ENCODE measurements at places on chromosomes 6 and 20. TPM values are rescaled to one million over a fixed set of nuclear protein-coding genes. Genes with fewer than 3 reads are reported as not detected.
A peak's percentile ranks its signal among the peaks of the same experiment; 100 is the strongest.

DNA sequence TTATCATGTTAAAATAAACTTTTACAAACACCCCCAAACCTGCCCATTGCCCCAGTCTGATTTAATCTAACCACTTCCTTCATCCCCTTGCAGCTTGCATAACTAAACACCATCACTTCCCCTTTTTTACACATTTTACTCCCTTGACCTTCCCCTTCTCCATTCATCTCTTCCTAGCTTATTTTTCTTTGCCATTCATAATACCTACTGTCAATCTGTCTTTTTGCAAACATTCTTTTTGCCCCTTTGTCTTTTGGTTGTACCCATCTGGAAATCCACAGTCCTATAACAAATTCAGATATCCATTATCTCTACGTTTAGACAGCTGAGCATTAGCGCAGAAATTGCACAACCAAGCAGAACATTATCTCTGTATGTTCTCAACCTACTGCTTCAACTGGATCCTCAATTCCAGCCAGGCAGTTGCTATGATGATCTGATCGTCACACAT lies 51.2 kb downstream of the C6orf52 start:
- H3K36me3 ChIP-seq: no peaks in the 10 kb centered on the region
- no peak overlapping the region for H3K4me3 ChIP-seq
- H3K27me3 ChIP-seq: no peaks in the 10 kb centered on the region
- H3K4me1 ChIP-seq: peaks cover 27% of the 10 kb centered on the region
- no peak overlapping the region for H3K27ac ChIP-seq
- DNase-seq: no peak

GRCh38 chr20:45293041-45294002 lies 13.3 kb upstream of the RBPJL start:
- peak overlapping the region; percentile 53 for H3K4me3 ChIP-seq
- DNase-seq: peak; percentile 82
- peaks cover 55% of the 10 kb centered on the region for H3K27me3 ChIP-seq

LGSN gene
- not detected for total RNA-seq

SLC32A1 gene
- total RNA-seq: not detected

THBD gene
- total RNA-seq: 19.7 TPM

FGD2 gene
- total RNA-seq: 1.9 TPM

GRCh38 chr6:43669050-43669921 lies 18.3 kb downstream of the MRPS18A start:
- no peaks in the 10 kb centered on the region for H3K27me3 ChIP-seq
- H3K4me3 ChIP-seq: no peak overlapping the region
- H3K36me3 ChIP-seq: peaks cover 41% of the 10 kb centered on the region
- peak overlapping the region; percentile 19 for H3K27ac ChIP-seq
- H3K4me1 ChIP-seq: peaks cover 49% of the 10 kb centered on the region
- DNase-seq: peak; percentile 77

Measured in heart right ventricle (tissue), 16 donors.